AG08395 (cell line): ENCODE measurements at places on chromosomes 11 and 22.

DNA sequence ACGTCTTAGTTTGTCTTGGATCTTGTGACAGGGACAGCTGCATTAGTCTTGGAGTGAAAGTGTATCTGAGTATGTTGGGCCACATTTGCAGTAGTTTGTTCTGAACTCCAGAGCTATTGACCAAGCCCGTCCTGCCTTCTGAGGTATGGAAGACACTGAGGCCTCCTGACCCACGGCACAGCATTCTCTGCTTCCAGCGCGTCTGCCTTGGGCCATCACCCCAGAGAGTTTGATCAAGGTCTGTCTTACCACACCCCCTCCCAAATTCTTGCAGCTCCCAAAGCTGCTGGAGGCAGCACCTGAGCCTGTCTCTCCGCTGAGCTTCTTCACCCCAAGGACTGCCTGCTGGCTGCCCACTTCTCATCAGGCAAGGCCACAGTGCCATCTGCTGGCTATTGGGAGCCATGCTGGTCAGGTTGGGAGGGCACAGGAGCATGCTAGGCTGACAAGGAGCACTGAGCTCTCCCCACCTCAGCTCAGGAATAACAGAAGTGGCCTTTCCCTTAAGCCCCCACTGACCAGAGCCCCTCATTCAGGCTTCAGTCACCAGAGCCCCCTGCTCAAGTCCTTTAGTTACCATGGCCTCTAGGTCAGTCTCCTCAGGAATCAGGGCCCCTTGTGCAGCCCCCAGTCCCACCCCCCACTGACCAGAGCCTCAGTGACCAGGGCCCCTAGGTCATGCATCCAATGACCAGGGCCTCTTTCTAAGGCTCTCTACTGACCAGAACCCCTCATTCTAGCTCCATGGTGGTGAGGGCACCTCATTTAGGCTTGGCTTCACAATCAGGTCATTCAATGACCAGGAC is 27.2 kb upstream of the SMPD1 start:
- peak; percentile 91 for DNase-seq

GRCh38 chr11:119530509-119530908 is 107.5 kb upstream of the THY1 start:
- no peak for DNase-seq

- DNase-seq = peak; percentile 71
Observed at GRCh38 chr11:120235024-120235628, 4.8 kb upstream of the POU2F3 start.

DNA sequence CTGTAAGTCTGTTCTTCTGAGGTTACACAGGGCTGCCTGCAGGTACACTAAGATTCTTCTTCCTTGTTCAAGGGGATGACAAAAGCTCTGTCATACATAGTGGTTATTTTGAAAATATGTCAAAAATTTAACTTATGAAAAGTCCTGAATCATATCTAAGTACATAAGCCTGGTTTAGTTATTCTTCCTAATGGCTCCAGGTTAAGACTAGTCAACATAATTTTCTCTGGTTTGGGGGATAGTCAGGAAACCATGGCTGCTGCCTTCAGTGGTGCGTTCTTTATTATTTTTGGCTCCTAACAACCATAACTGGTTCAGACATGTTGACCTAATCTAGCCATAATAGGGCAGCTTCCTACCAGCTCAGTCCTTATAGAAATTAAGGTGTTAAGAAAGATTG is 257.4 kb upstream of the DDI1 start:
- no peak for DNase-seq

- DNase-seq = peak; percentile 52
Observed at GRCh38 chr11:60872961-60873524, 5.7 kb downstream of the ZP1 start.

- no peak for DNase-seq
Observed at GRCh38 chr22:18065256-18065655, 12.5 kb upstream of the PEX26 start.

- no peak for DNase-seq
Observed at GRCh38 chr11:86418106-86418505, 43.4 kb downstream of the CCDC81 start.

GRCh38 chr22:45968751-45969413 is 8.1 kb downstream of the WNT7B start:
- peak; percentile 56 for DNase-seq

GRCh38 chr11:87451395-87451794 is 413.7 kb downstream of the TMEM135 start:
- no peak for DNase-seq

GRCh38 chr11:15289723-15290122 is 175.0 kb downstream of the INSC start:
- no peak for DNase-seq

DNA sequence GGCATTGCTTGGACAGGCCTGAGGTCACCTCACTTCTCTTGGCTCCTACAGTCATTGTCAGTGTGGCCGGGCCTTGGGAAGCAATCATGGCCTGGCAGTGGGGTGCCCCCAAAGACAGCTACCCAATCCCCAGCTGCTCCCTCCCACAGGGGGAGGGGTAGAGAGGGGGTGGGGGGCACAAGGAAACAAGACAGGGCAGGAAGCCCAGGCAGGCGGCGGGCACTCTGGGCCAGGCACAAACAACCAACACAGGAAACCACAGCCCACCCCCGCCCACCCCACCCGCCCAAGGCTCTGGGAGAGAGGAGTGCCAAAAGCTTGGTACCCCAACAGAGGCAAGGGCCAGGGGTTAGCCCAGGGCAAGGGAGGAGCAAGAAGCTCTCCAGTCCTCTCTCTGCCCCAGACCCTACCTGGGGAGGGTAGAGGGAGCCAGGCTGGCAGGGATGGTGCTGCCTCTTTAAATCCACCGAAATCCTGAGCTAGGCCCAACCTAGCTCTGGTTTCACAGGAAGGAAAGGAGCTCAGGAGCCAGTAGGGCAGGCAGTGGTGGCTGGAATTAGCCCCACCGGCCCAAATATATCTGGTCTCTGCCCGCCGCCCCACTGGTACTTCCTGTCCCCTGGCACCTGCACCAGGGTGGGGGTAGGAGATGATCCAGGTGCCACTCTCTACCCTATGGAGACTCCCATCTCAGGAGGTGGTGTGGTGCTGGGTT is 12.2 kb downstream of the BCL9L start:
- DNase-seq = no peak

DNA sequence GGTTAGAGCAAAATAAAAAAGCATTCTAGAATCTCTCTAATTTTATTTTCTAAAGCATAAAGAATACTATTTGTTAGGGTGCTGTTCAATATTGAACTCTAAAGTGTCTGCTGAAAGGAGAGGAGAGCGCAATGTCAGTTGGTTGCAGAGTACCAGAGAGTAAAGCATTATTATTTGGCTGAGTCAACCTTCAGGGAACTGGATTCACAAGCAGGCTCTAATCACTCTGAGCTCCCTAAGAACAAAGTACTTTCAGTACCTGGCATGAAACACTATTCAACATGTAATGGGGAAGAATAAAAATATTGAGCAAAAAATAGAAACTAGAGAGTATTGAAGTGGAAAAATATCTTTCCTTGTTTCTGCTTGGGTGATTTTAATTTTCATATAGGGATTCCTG is 961.0 kb upstream of the CCDC90B start:
- DNase-seq = no peak

- peak; percentile 93 for DNase-seq
Observed at GRCh38 chr11:47578524-47579494, at the start of the genes KBTBD4 and NDUFS3. Gene KBTBD4 (minus strand): TSS chr11:47578970. CDS start chr11:47578951, 19 bp downstream. Gene NDUFS3 (plus strand): TSS chr11:47579074. CDS start chr11:47579092, 18 bp downstream.

DNA sequence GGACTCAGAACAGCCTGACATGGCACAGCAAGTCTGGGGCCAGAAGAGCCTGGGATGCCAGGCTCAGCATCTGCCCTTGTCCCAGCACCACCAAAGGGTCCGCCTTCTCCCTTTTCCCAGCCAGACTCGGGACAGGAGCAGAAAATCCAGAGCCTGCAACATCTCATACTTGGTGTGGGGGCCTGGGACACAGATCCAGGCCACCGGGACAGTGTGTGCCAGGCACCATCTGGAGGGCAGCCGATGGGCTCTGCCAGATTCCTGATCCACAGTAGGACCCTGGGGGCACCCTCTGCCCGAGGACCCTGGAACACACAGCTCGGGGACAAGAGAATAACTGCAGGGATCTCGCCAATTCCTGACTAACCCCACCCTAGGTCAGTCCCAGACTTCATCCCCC is 67.7 kb downstream of the PHF21B start:
- DNase-seq = no peak

DNA sequence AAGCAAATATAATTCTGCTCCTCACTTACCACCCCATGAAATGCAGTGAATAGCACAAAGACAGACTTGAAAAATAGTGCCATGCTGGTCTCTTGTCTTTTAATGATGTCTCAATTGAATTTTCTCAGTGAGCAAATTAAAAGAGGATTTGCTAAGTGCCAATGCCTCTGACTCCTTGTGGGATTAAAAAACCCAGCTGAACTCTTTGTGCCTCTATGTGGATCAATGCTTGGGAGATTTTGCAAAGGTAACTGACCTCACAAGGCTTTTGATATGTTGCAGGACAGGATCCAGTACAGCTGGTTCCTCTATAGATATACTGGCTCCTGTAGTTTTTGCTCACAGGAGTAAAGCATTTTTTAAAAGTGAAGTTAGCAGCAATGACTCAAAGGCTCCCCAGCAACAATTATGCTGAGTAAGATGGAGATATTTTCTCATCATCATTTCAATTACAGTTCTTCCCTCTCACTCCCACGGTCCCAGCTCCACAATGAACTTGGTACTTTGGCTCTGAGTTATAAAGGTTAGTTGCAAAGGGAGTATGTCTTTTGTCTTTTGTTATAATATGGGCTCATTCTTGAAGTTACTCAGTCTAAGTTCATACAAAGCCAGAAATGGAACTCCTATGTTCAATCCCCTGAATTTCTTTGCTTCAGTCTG is 471.5 kb downstream of the LRRC4C start:
- DNase-seq = no peak

DNA sequence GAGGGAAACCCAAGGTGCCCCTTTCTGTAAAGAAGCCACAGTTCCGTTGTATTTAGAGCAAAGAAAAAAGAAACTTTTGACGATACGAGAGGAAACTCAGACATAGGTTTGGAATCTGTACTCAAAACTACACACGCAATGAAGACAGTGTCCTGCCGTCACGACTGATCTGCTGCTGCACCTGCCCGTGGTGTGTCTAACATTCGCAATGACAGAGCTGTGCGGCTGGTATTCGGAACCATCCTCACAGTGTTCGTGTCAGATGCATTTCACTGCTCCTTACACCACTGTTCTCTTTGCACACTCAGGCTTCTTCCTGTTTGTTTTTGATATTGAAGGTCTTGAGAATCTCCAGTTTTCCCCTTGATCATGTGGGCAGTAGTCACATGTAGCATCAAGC is 84.8 kb downstream of the RTL6 start:
- no peak for DNase-seq

DNA sequence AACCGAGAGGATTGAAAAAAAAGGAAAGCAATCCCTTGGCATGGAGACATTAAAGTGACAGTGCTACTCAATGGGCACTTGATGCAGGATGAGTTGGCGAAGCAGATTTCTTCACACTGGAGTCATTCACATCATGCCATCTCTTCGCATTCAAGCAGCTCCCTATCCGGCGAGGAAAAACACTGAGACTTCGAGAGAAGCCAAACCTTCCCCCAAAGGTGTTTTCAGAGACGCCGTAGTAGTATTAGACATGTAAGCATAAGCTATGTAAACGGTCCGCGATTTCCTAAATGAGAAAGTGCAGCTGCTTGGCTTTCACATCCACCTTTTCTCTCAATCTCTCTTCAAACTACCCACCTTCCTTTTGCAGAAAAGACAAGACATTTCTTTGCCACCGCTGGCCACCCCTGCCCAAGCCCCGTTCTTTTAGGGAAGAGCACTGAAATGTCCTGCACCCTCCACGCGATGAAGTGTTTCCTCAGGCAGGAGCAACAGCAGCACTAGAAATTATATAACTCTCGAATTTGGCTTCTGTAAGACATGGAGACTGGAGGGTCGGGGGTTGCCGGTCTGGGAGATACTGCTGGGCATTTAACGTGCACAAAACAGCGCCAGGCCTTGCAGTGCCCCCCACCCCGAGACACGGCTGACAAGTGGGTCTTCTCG is at the start of gene DLG2:
TSS of gene DLG2 (minus strand) at position 13 of the 666 bp plus-strand sequence.
- peak; percentile 41 for DNase-seq

- no peak for DNase-seq
Observed at GRCh38 chr22:22194931-22195264, 49.7 kb upstream of the VPREB1 start.

DNA sequence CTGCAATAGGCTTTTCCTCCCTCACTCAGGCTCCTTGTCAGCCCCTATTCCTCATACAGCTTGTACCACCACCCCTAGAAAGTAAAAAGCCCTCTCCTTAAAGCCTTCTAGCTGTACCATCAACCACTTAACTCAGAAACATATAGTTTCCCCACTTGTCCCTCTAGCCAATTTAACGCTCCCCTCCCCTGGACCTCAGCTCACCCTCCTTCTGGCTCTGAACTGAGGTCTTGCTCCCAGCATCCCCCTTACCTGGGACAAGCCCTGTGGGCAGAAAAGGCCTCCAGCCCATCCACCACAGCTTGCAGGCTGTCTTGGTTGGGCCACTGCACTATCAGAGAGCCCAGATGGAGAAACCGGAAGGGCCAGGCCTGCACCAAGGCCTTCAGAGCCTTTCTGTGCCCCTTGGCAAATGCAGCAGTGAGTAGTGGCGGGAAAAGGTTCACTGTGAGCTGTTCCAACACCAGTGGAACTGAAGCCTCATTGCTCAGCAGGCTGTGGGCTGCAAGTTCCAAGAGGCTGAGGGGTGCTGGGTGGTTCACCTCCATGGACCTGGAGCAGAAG is 12.4 kb upstream of the TOP3B start:
- no peak for DNase-seq

- peak; percentile 88 for DNase-seq
Observed at GRCh38 chr22:24525416-24526037, 29.4 kb downstream of the GUCD1 start.

GRCh38 chr11:66912361-66912760 is 45.8 kb downstream of the PC start:
- DNase-seq = no peak

DNA sequence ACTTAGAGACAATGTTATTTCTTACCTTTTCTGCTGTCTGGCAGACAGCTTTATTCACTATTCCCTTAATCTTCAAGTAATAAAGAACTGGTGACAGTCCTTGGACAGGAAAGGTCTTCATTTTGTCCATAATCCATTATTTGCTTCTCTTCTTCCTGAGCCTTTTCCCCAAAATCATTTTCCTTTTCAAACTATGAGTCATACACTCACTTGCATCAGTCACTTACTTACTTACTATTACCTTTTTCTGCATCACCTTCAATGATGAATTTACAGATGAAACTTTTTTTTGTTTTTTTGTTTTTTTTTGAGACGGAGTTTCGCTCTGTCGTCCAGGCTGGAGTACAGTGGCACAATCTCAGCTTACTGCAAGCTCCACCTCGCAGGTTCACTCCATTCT is 9.5 kb downstream of the METTL15 start:
- no peak for DNase-seq

DNA sequence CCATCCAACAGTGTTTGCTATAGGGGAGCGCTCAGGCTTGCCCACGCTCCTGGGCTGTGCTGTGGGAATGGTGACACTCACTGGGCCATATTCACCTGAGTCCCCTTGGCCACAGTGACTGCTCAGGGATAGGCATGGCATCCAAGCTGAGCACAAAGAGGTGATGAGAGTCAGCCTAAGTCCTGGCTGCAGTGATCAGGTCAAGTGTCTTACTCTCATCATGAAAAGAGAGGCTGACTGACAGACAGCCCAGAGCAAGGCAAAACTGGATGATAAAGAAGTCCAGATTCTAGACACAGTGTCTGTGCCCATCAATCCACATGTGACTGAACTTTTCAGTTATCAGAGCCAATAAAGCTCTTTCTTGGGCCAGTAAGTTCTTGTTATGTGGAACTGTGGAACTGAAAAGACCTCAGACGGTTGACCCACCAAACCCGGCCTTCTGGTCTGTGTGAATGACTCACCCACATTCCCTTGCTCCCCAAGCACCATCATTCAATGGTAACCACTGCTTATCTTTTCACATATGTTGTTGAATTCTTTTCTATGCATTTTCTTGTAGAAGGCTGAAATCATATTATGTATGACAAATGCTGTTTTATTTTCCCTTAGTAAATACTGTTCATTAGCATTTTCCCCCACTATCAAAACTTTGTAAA is 43.2 kb upstream of the YPEL1 start:
- DNase-seq = peak; percentile 71
